ENCODE measurements at places on chromosomes 7 and 10.

- DNase-seq, result no peak
These were observed 84.5 kb downstream of the DGKB start for GRCh38 chr7:14817829-14818614.

DNA sequence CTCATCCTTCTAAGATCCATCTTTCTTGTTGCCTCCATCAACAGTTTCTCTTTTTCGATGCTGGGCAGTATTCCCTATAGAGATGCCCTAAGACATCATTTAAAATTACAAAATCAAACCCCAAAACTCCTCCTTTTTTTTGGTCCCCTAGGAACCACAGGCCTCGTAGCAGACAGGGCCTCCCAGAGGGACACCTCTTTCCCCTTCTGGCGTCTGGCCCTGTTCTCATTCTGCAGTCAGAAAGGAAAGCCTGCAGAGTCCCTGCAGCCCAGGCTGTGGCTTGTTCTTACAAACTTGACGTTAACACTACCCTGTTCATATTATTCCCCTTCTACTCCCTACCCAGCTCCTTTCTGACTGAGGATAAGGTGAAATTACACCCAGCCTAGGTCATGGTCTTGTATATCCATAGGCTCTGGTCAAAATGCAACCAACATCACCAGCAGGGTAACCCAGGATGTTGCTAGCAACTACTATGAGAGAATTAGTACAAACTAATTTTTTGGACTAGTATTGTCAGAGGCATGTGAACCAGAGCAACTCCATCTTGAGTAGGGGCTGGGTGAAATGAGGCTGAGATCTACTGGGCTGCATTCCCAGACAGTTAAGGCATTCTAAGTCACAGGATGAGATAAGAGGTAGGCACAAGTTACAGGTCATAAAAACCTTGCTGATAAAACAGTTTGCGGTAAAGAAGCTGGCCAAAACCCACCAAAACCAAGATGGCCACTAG, 3.5 kb upstream of the EPHA1 start:
- no peak for DNase-seq

GRCh38 chr7:46215987-46216567, 295.0 kb upstream of the IGFBP3 start:
- DNase-seq, result no peak

DNA sequence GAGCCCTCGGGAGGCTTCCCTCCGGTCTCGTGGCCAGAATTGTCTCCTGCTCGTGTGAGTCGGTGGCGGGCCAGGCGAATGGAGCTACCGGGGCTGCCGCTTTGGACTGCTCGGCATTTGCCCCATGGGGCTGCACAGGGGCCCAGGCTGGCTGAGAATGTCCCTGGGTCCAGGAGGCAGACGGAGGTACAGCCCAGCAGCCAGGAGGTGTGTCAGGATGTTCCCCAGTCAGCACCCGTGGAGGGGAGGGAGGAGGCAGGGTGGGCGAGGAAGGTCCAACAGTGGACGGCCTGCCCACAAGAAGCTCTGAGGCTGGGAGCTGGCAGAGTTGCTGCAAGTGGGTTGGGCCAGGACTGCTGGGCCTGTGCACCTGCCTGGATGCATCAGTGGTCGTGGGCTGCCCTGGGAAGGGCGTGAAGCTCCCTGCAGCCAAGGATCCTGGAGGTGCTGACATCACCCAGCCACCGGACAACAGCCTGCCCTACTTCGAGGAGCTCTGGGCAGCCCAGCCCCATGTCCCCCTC, 46.4 kb downstream of the PDGFA start:
- no peak for DNase-seq

GRCh38 chr10:49539320-49539885, 482 bp upstream of the ERCC6 start:
- DNase-seq, result peak; percentile 5

- DNase-seq, result no peak
These were observed 20.0 kb downstream of the AKR1D1 start for GRCh38 chr7:138095972-138096935.

GRCh38 chr10:43235070-43235900, 31.6 kb downstream of the RASGEF1A start:
- no peak for DNase-seq

DNA sequence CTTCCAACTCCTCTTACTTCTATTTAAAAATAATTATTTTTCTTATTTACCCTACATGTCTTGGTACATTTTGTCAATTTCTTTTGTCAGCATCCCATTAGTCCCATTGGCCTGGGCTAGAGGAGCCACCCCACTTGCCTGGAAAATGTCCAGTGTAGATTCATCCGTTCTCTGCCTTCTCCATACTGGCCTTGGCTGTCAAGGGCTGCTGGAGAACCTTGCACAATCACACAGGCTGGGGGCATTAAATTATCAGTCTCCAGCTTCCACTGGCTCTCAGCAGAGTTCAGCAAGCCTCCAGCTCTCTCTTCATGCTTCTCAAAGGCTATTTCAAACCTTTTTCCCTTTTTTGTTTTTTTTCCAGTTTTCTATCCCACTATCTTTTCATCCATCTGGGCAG, 13.8 kb upstream of the ZCCHC24 start:
- DNase-seq, result no peak

- no peak for DNase-seq
These were observed 83.1 kb upstream of the MPP7 start for GRCh38 chr10:28385748-28386502.

- no peak for DNase-seq
These were observed 247.3 kb downstream of the DIP2C start for GRCh38 chr10:442209-442608.

- DNase-seq, result no peak
These were observed 317.5 kb downstream of the DNAJB6 start for GRCh38 chr7:157654350-157654749.

- no peak for DNase-seq
These were observed 33.9 kb downstream of the BCAP29 start for GRCh38 chr7:107613948-107614347.

DNA sequence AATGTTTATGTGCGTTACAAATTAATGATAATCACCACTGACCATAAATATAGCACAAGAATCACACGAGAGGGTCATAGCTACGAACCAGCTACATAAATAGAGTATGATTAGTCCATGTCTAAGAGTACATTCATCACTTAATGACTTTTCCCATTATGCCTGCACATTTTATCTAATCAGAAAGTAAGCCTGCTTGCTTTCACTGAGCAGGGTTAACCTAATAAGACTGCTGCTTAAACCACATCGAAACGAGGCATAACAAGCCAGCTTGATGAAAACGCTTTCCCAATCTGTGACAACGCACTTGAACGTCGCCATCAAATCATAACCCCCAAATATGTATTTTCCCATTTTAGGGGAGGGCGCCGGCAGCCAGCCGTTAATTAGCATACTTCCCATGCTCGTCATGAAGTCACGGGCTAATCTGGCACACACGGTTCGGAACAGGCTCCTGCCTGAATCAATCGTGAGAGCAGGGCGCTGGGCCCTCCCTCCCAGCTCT, 71.5 kb downstream of the EBF3 start:
- DNase-seq, result no peak

DNA sequence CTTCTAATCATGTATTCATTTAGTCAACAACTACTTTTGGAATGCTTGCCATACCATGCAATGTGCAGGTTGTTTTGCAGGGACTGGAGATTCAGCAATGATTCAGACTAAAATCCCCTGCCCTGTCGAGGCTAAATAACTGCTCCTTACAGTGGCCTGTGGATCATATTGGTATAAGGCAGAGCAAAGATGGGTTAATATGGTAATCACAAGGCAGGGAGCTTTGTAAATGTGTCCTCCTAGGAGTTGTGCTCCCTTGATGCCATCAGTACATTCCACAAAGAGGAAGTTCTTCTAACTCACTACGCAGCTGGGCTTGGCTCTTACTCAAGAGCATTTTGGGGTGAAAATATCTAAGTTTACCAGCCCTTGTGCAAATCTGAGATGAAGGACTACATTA, 614 bp upstream of the IFIT2 start:
- no peak for DNase-seq

DNA sequence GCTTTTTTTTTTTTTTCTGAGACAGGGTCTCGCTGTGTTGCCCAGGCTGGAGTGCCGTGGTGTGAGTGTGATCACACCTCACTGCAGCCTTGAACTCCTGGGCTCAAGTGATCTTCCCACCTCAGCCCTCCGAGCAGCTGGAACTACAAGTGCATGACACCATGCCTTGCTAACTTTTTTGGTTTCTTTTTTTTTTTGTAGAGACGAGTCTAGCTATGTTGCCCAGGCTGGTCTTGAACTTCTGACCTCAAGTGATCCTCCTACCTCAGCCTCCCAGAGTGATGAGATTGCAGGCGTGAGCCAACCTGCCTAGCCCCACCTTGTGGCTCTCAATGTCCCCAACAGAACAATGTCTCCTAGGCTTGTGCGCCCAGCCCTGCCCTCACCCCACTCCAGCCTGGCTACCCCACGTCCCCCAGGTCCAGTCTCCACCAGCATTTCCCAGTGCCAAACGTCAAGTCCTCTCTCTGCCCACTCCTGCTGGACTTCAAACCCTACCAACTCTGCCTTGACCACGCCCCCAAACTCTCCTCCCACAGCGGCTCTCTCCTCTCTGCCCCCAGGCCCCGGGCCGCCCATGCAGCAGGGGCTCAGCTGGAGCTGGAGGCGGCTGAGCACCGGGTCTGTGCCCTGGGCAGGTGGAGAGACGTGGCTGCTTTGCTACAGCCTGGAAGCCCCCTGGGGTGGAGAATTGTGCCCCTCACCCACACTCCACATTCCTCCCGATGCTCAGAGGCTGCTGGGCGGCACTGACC, 18.9 kb downstream of the BHLHA15 start:
- DNase-seq, result no peak

DNA sequence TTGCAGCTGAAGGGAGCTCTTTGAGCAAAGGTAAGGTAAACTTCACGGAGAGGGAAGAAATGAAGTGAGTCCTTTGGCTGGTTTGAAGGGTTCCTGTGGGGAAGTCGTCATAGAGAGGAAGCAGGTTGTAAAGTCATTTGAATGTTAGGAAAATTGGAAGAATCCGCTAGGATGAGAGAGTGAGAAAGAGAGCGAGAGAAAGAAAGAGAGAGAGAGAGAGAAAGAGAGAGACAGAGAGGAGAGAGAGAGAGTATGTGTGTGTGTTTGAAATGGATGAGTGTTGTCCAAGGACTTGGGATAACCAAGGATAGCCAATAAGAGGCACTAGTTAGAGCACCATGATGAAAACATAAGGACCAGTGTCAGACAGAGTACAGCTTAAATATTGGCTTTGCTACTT, 43.1 kb downstream of the FEZF1 start:
- no peak for DNase-seq

DNA sequence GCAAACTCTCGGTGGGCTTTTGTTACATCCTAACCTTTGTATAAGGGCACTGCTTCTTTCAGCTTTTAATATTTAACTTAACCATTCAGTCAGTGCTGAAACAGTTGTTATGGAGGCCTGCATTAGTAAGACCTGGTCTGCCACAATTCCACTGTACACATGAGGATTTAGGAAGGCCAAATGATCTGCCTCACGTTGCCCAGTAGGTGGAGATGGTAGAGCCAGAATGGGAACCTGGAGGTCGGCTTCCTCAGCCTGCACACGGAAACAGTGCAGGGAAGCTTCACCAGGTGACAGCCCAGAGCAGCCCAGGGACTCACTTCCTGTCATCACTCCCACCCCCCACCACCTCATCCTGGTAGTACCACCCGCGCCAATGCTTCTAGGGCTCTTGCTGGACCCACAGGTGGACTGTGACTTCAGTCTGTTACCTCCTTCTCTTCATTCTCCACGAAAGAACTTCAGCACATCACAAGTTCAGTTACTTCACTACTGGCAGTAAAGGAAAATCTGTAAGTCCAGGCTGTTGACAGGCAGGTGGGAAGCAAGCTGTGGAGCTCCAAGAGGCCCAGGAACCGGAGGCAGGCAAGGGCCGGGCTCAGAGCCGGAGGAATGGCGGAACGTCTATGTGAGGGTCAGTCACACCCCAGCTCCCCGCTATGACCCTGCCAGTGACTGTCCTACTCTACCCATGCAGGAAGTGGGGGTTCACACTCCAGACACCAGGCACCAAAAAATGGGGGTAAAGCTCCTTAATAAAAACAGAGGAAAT, 480.3 kb upstream of the C7orf33 start:
- no peak for DNase-seq

GRCh38 chr10:78902815-78903214, 166.0 kb upstream of the ZMIZ1 start:
- no peak for DNase-seq

DNA sequence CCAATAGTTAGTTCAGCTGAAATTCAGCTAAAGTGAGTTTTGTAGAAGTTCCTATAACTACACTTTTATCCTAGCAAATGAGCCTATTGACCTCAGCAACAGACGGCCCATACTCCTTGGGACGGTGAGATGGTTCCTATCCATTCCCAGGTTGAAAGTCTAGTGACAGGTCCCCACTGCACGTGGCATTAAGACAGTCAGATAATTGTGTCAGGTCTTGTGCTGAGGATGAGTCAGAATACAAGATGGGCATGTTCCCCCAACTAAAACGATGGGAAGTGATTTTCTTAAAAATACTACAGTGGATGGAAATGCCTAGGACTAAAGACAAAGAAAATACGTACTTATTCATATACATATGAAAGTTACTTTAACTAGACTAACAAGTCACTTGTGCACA, 2.1 kb downstream of the CAV1 start:
- DNase-seq, result no peak

DNA sequence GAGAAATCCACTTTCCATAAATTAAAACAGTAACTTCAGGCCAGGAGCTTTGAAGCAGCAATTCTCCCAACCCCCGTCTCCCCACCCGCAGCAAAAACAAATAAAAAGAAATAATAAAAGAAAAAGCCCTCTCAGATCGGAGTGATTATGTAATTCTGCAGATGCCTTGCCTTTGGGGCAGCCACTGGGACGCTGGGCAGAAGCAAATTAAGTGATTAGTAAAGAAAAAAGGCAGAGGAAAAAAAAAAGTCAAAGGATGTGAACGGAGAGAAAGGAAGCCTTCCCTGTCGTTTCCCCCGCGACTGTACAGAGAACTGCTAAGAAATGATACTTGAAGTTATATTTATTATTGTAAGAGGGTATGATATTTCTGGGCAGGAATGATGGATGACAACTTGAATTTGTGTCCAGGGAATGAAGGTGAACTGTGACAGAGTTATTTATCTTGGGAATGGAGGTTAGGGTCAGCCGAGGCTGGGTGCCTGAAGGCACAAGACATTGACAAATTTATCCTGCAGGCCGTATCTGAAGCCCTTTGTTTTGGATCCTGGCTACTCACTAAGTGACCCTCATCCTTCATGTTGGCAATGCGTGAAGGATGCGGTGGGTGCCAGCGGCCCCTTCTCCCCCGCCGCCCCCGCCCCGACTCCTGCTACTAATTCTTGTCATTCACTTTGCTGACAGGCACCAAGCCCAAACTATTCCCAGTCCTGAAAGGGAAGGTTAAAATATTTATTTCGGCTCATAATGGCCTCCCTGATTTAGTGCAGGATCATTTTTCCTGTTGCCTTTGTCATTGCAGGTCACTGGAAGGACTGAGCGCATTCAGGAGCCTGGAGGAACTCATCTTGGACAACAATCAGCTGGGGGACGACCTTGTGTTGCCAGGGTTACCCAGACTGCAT, 604.0 kb downstream of the LRMDA start:
- DNase-seq, result no peak

- no peak for DNase-seq
These were observed 1.7 kb downstream of the ZEB1 start for GRCh38 chr10:31320550-31321211.

Measured in activated T-helper 1 cell treated with anti-CD3 and anti-CD28 coated beads, Interleukin-2, amount 50 U/mL, for 16 hours (primary cell).